Cerebellar nuclear complex (tissue), 1 donor: ENCODE measurements at places on chromosomes 11 and 22.

GRCh38 chr11:94567181-94567670 lies at the start of gene PIWIL4:
Gene PIWIL4 (plus strand): TSS chr11:94567368. CDS start chr11:94567519, 151 bp downstream.
- DNase-seq = no peak

- DNase-seq = no peak
Measured at GRCh38 chr11:128738942-128739341, 45.1 kb downstream of the FLI1 start.

GRCh38 chr11:107696140-107696539 lies 15.7 kb downstream of the SLN start:
- DNase-seq = no peak

GRCh38 chr11:31797190-31798056 lies 13.7 kb downstream of the PAX6 start:
- DNase-seq = no peak

DNA sequence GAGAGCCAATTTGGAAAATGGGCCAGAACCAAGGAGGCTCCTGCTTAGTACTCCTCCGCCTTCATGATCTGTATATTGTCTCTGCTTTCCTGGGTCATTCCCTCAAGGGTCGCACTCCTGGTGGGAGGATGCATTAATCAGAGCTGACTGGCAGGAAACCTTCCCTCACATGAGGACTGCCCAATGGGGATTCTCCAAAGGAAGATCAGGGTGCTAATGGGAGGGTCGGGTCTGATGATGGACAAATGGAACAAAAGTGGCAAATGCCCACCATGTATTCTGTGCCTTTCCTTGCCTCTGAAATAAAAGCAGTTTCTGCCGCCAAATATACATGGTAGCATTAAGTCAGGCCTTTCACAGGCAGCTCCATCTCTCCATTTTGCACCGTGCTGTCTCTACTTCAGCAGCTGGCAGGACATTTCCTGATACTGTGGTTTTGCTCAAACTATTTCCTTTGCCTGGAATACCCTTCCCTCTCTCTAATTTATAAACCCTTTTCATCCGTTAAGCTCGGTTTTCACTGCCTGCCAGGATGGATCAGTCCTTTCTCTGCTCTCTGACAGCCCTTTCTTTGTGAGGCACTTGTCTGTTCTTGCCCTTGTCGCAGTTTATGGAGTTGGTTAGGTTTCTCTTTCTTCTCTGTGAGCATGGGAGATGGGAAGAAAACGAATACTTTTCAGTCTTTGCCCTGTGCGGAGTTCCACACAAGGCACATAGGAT lies 13.5 kb downstream of the SREBF2 start:
- no peak for DNase-seq
